ENCODE measurements at places on chromosomes 1 and 21.

DNA sequence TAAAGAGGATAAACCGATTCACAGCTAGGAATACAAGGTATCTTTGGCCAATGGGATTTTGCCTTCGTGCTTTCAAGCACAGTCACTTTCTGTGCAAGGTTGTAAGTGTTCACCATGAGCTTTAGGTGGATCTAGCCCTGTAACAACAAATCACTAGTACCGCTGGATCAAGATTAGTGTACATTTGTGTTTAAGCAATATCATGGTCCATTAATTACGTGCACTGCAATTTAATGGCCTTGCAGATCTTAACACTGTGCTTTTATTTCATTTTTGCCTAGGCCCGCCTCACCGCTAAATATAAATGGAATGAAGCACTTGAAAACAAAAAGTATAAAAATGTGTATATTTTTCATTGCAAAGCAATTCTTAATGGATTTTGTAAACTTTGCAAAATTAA lies 461.1 kb downstream of the DSCAM start:
- no peak for DNase-seq

DNA sequence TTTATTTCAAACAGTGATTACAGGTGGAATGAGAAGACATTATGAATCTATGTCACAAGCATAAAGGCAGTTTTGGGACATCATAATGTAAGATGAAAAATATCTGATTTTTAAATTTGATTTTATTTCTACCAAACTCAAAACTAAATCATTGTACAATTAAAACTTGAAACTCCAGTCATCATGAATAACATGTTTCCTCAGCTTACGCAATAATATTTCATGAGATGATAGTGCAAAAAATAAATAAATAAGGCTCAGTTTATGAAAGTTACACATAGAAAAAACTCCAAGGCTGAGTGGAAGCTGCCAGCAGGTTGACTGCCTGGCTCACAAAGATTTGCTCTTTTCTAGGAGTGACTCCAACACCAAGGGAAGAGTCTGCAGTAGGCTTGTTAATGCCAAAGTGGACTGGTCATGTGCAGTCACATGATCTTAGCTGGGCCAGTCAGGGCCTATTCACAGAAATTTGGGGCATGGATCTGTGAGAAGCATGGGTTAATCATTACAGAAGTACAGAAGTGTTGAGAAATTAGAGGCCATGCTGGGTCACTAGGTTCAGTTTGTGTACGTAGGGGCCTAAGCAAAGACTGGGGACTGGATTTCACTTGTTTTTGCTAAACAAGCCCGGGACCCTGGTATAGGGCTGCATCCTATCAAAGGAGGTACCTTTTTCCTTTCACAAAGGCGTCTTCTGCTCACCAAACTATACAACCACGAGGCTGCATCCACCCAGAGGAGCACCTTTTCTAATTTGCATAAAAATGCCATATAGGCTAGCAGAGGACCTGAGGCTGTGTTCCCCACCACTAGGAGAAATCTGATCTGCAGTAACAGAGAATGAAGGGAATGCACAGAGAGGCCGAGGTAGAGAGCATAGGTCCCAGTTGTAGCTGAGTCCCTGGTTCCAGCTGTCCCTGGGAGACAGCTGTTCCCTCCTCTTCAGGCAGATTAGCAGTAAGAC lies 4.9 kb upstream of the ABCA4 start:
- no peak for DNase-seq

- DNase-seq, result no peak
These were observed 61.2 kb upstream of the TENT5C start for GRCh38 chr1:117544509-117545109.

GRCh38 chr1:204959374-204959773 lies 83.6 kb upstream of the CNTN2 start:
- DNase-seq, result no peak

DNA sequence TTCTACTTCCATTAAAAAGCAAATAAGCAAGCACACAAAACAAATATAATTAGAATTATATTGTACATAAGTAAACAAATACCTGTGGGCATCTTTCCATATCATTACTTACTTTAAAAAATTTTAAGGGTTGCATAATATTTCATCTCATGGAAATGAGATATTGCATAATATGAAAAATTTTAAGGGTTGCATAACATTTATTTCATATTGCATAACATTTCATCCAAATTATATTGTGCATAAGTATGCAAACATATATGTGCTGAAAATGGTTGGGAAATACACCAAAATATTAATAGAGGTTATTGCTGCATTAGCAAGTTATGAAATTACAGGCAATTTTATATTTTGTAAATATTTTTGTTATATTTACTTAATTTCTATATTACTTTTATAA lies 213.7 kb downstream of the KCNH1 start:
- DNase-seq, result no peak

DNA sequence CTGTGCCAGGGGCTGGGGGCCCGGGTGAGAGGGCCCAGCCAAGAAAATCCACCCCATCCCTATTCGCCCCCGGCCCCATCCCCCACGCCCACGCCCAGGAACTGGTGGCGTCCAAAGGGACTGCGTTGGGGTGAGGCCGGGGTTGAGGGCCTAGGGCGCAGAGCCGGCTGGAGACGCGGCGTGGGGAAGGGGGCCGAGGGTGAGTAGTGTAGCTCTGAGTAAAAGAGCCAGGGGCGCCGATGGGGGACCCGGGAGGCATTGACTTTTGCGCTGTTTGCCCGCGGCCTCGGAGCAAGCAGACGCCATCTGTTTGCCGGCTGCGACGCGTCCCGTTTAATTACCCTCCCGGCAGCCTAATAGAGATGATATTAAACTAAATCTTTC lies 3.5 kb upstream of the DMRTA2 start:
- DNase-seq, result no peak

DNA sequence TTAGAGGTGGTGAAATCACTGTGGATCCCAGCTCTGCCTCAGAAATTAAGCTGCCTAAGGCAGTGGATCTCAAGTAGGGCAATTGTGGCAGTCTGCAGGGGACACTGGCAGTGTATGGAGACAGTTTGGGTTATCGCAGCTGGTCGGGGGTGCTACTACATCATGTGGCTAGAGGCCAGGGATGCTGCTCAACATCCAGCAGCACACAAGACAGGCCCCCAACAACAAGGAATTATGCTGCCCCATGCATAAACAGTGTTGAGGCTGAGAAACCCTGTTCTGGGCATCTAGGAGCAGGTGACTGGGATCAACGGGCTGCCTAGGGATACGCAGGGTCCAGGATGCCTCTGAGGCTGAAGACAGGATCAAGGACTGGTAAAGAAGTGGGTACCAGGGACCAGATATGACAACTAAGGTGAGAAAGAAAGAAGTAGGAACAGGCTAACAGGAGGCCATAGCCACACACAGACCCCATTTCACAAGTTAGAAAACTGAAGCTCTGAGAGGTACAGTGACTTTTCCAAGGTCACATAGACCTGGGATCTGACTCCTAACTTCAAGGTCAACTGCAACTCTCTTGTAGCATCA lies 8.7 kb downstream of the BATF3 start:
- DNase-seq, result no peak

DNA sequence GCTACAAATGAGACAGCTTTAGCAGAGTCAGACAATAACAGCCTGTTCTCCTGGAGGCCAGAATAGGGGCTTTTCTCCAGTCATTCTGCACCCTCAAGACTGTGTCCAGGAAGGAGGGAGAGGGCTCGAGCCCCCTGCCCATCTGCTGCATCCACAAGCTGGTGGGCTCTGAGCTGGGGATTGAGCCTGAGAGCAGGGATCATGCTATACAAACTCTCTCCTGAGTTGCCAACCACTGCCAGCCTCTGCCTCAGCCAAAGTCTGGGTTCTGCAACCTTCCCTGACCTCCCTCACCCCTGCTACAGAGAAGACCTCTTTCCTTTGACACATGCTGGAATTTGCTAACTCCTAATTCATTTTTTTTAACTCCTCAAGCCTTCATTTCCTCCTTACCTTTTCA lies 14.8 kb upstream of the PPM1J start:
- no peak for DNase-seq

GRCh38 chr1:27292106-27292505 lies 29.9 kb upstream of the TMEM222 start:
- no peak for DNase-seq

- DNase-seq, result no peak
These were observed 119.7 kb downstream of the GDAP2 start for GRCh38 chr1:117809764-117810163.

DNA sequence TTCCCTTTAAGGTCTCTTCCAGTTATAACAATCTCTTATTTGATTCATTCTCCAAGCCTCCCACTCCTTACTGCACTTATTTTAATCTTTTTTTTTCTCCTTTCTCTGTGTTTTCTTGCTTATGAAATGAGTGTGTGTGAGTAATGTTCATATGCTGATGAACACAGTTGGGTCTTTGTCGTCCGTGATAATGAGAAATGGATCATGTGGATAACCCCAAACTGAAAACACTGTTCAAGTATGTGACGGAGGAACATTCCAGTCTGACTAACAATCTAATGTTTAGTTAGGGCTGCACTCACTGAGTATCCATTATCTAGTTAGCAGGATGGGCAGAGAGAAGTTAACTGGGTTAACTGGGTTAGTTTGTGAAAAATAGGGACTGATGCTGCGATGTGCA lies 253.1 kb upstream of the DUSP10 start:
- no peak for DNase-seq

- DNase-seq, result no peak
These were observed 65.4 kb upstream of the IPO9 start for GRCh38 chr1:201763455-201764140.

DNA sequence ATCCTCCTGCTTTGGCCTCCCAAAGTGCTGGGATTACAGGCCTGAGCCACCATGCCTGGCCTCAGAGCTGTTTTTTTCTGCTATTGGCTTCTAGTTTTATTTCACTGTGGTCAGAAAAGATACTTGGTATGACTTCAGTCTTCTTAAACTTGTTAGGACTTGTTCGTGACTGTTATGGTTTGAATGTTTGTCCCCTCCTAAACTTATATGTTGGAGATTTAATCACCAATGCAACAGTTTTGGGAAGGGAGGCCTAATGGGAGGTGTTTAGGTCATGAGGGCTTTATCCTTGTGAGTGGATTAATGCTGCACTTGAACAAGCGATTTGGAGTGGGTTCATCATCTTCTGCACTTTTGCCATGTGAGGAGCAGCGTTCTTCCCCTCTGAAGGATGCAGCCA lies 24.5 kb upstream of the SOD1 start:
- no peak for DNase-seq

All from left forelimb (tissue), 1 donor.